Posterior cingulate gyrus (tissue), 11 donors: ENCODE measurements at places on chromosomes 4 and X.

DNA sequence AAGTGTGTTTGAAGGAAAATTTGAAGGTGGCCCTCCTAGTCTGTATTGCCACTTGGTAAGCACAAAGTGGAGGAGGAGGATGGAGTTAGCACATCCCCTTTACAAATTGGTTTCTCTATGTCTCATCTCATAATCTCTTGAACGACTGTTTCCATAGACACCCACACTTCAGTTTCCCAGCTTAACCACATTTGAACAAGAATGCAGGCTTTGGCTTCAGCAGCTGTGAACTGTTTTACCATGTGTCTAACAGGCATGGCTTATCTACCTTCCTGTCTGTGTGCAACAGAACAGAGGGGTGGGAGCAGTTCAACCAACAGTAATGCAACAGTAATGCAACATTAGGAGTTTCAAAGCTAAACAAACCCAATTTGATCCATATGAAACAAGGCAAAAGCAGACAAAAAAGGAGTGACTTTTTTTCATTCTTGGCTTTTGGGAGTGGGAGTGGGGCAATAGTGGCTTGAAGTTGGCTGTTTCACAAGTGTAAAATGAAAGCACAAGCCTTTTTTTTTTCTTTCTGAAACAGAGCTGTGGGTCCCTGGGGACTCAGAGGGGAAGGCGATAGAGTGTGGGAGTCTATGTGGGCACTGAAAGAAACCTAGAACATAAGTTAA lies 108.0 kb downstream of the ITM2A start:
- no peak for DNase-seq

DNA sequence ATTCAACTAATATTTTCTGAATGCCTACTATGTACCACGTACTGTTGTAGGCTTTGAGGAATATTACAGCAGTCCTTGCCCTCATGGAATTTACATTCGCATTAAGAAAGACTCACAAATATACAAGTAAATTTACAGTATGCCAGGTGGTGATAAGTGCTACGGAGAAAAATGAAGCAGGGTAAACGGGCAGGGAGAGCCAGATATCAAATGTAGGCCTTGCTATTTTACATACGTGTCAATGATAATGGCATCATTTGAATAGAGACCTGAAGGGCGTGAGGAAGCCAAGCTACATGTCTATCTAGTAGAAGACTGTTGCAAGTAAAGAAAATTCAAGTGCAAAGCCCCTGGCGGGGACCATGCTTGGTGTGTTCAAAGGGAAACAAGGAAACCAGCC lies 65.2 kb downstream of the AMMECR1 start:
- no peak for DNase-seq

GRCh38 chr4:52995360-52996030 lies 133.4 kb downstream of the RASL11B start:
- DNase-seq = no peak

GRCh38 chrX:118751950-118752783 lies 24.8 kb downstream of the IL13RA1 start:
- no peak for DNase-seq

- no peak for DNase-seq
Observed at GRCh38 chr4:38231626-38232025, 271.4 kb downstream of the PTTG2 start.
